ENCODE measurements at places on chromosomes 12 and 14.

DNA sequence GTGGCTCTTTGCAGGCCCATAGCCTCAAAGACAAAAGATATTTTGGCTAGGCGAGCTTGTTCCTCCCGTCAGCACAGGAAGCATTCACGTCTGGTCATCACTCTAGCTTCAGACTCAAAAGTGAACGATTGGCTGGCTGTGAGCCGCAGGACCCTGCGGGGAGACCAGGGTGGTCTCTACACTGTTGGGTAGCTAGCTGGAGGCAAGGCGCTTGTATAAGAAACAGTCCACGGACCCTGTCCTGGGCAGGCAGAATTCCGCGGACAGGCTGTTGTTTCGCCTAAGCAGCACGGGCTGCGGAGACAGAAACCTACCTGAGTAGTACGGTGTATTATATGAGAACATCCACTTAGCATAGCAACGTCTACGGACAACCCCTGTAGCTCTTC lies 29.6 kb downstream of the WBP11 start:
- no peak for DNase-seq

DNA sequence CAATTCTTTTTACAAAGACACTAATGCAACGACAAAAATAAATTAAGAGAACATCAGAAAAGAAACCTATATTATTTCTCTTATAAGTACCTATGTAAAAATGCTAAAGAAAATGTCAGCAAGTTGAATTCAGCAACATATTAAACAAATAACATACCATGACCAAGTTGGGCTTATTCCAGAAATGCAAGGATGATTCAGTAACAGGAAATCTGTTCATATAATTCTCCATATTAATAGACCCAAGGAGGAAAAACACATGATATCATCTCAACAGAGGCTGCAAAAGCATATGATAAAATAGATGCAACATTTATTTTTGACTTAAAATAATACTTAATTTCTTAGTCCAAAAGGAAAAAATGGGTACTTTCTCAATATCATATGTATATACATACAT lies 25.1 kb upstream of the GPHB5 start:
- no peak for DNase-seq

DNA sequence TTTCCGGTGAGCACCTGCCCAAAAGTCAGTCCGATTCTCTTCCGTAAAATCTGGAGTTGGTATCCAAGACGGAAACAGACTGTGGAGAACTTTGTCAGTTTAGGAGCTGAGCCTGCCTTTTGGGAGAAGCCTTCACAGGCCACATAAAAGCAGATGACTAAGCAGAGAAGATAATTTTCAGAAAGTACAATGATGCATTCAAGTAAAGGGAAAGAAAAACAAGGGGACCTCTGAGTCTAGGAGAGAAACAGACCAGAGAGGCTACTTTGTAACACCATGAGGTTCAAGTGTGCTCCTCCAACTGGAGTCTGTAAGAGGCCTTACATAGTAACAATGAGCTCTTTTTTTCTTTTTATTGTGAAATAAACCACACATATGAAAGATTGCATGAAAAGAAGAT lies 21.1 kb downstream of the TMED8 start:
- no peak for DNase-seq

- no peak for DNase-seq
Measured at GRCh38 chr14:100770046-100770445, 43.4 kb downstream of the DLK1 start.

DNA sequence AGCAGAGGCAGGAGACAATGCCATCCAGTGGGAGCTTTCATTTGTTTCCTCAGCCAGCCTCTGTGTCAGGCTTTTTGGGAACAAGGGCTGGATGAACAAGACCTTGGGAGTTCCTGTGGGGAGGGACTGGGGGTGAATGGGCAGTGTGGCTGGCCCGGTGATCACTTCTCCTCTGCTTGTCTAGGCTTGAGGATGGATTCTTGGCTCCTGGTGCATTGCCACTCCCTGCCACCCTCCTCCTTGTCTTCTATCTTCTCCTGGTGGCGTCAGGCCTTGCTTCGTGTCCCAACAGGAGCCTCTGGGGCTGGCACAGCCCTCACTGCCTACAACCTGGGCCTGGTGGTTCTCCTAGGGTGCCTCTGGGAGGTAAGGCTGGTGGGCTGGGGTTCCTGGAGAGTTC lies 25.0 kb upstream of the KCNA5 start:
- no peak for DNase-seq

GRCh38 chr12:87413784-87414183 lies 615.4 kb downstream of the C12orf50 start:
- no peak for DNase-seq

DNA sequence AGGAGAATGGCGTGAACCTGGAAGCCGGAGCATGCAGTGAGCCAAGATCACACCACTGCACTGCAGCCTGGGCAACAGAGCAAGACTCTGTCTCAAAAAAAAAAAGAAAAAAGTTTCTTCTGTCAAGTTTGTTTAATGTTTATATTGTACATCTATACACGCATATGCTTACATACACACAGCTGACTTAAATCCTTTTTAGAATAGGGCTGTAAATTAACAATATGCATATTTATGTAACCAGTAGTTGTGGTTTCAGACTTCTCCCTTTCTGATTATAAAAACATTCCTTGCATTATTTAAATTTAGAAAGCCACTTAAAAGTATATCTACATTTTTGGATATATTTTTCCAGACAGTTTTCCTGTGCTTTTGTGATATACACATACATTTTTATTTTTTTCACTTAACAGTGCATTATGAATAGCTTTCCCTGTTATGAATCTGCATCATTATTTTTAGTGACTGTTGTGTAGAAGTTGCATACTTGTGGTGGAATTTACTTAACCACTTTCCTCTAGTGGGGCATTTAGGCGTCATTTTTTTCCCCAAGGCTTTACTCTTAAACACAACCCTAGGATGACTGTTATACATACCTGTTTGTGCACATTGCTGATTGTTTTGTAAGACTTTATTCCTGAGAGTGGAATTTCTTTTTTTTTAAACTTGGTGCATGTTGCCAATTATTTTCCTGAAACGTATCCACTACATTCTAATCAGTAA lies 29.4 kb downstream of the POLR3B start:
- no peak for DNase-seq

- DNase-seq, result no peak
Measured at GRCh38 chr14:77864085-77864484, 64.2 kb downstream of the ADCK1 start.

DNA sequence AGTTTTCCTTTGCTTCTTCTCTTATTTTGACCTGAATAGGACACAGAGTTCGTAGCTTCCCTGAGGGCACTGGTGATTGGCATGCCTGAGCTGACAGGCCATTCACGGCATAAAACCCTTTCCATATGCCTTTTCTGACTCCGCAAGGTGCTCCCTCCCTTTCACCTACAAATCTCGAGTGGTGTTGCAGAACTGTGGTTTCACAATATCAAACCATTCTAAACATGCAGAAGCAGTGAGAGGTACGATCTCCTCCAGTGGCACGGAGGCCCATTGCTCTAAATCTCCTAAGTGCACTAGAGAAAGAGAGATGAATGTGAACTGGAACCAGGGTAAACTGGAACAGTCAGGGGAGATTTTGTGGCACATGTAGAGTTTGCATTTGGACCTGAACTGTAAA lies 23.9 kb downstream of the CLSTN3 start:
- no peak for DNase-seq

- DNase-seq, result no peak
Measured at GRCh38 chr12:114636723-114637480, 47.1 kb downstream of the TBX3 start.

DNA sequence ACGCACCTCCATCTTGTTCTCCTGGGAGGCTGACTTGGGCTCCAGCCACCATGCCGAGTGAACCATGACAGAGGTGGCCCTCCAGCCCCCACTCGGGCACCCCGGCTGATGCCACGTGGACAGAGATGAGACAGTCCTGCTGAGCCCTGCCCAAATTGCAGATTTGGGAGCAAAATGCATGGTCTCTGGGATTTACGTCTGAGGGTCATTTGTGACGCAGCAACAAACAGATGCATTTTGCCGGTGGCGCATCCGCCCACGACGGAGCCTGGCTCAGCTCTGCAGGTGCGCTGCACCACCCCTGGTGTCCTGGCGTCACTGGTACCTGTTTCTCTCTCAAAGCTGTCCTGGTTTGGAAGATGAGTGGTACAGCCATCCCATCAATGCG lies 31.1 kb upstream of the INF2 start:
- DNase-seq, result no peak

- DNase-seq, result peak; percentile 20
Measured at GRCh38 chr12:84599539-84599938, 313.1 kb downstream of the SLC6A15 start.

DNA sequence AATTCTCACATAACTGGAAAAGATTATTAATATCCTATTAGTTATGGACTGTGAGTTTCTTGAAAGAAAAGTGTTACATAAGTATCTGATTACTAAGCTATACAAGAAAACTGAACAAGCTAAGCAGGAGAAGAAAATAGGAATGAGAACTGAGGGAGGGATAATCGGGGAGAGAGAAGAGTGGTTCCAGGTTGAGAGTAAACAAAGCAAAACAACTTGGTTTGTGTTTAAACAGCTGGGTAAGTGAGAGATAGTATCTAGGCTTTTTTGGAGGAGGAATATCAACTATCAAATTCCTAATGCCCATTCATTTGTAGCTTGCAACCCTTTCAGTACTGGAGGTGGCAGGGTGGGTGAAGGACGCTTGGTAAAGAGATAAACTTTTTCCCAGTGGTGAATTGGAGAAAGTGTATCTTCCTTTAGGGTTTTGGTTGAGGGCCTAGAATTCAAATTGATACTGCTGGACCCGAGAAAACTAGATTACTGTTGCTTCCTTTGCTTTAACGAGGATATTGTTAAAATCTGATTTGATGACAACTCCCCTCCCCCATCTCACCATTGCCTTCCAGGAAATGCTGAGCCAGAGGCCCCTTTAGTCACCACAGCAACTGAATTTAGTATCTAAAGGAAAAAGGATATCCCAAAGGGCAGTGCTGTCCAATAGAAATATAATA lies 2.0 kb upstream of the SLC2A3 start:
- DNase-seq, result no peak

DNA sequence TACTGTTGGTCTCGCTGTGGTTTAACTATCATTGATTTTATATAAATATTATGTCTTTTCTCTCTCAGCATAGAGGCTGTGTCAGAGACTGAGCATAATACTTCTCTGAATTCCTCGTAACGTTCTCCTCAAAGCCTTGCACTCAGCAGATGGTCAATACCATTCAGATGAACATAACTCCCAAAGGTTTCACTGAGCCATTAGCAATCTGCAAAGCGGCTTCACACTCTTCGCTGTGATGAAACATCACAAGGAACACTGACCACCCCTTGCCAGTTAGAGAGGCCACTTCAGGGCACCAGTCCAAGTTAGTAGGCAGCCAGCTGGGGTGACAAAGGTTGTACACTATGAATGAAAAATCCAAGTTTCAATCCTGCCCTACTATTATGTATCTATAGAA lies 30.1 kb upstream of the STON2 start:
- no peak for DNase-seq

DNA sequence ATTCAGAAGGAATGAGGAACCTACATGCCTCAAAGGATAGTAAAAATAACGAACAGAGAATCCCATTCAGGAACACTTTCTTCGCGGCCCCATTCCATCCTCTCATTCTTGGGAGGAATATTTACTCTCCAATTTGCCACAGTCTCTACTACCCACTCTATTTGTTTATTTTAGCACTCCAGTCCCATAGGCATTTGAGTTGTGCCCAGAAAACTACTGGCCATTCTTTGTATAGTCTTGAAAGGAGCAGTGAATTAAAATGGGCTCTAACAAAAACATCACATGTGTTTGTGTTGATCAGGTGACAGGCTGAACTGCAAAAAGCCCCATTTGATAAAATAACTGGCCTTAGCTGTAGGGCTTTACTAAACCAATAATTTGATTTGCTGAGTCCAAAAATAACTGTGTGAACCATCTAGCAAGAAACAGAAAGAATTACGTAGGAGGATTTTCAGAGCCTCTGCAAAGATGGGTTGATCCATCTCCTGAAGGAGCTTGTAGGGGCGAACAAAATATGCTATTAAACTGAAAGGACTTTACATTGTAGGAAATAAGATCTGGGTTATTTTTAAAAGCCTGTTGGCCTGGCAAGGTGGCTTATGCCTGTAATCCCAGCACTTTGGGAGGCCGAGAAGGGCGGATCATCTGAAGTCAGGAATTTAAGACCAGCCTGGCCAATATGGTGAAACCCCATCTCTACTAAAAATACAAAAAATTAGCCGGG lies 142.3 kb upstream of the CPNE8 start:
- DNase-seq, result no peak

GRCh38 chr12:49336645-49337584 lies at the start of gene C1QL4:
C1QL4 (minus strand) TSS chr12:49337188; CDS start chr12:49336477, 711 bp downstream.
- peak; percentile 76 for DNase-seq

- DNase-seq, result no peak
Measured at GRCh38 chr14:101115652-101116051, 212.1 kb upstream of the RTL1 start.

GRCh38 chr14:100176811-100177327 lies 17.4 kb upstream of the DEGS2 start:
- DNase-seq, result no peak

GRCh38 chr12:123149501-123150274 lies 1.2 kb downstream of the PITPNM2 start:
- DNase-seq, result no peak

DNA sequence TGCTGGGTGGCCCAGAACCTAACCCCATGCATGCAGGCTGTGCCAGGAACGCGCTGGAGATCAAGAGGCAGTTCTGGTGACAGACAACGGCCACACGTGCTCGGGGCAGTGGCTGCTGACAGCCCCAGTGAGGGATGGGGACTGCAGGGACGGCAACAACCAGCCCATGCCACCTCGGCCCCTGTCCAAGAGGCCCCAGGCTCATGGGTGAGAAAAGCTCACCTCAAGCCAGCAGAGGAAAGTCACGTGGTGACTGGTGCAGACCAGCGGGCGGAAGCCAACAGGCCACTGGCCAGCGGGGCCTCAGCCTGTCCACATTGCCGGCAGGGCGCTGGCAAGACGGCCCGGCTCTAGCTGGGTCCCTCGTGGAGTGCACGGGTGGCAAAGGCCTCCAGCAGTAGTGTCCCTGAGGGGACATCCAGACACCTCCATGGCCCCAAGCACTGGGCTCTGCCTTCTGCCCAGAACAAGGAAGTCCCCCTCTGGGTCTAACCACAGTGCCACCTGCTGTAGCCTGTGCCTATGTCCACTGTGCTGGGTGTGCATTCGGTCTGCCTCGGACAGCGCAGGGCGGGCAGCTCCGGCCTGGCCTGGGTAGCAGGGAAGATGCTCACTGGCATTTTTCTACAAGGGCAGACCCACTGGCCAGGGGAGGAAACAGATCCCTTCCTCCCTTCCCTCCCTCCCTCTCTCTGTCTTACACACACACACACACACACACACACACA lies 134.1 kb downstream of the NCOR2 start:
- DNase-seq, result no peak

- DNase-seq, result no peak
Measured at GRCh38 chr12:14618983-14619382, 51.3 kb upstream of the PLBD1 start.

DNA sequence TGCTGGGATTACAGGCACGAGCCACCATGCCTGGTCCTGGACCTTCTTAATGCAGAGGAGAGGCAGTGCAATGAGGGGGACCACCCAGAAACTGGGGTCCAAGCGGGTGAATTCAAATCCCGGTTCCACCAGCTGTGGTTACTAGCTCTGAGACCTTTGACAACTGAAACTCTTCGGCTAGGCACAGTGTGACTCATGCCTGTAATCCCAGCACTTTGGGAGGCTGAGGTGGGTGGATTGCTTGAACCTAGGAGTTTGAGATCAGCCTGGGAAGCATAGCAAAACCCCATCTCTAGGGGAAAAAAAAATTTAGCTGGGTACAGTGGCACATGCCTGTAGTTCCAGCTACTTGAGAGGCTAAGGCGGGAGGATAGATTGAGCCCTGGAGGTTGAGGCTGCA lies 5.0 kb upstream of the CD4 start:
- DNase-seq, result no peak

- no peak for DNase-seq
Measured at GRCh38 chr14:80977221-80977620, 21.8 kb downstream of the TSHR start.

GRCh38 chr14:68952531-68953195 lies 26.4 kb downstream of the ACTN1 start:
- no peak for DNase-seq
